Neural crest cell (in vitro differentiated cells): ENCODE measurements at places on chromosomes 11 and 22.

GRCh38 chr11:114142707-114143106 is 83.2 kb downstream of the ZBTB16 start:
- H3K36me3 ChIP-seq, result peaks cover 11% of the 10 kb centered on the region
- H3K27ac ChIP-seq, result no peak overlapping the region
- no peak for DNase-seq
- no peaks in the 10 kb centered on the region for H3K27me3 ChIP-seq

DNA sequence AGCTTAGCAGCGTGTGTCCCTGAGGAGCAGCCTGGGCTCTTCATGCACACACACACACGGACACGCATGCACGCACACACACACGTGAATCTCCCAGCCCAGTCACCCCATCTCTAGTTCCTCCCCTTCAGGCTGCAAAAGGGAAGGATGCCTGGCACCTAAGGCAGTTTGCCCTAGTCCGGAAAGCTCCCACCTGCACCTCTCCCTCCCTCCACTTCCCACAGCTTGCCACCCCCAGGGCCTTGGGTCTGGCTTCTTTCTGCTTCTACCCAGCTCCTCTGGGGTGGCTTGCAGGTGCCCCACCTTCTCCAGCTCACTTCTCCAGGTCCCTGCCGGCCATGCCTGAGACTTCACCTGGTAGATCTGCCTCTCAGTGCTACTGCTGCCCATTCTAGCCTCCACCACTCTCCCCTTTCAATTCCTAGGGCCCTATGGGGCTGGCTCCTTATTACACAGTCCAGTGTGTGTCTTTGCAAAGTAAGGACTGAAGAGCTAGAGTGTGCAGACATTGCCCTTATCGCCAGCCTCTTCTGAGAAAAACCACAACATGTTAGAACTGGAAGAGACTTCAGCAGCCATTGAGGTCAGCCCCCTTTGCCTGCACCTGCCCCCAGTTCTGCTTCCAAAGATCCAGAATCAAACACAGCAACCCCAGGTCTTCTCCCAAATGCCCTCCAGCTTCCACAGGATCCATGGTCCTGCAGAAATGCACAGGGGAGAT is 33.5 kb upstream of the CHST1 start:
- no peak overlapping the region for H3K4me3 ChIP-seq
- peaks cover 16% of the 10 kb centered on the region for H3K27me3 ChIP-seq
- DNase-seq, result no peak
- no peaks in the 10 kb centered on the region for H3K36me3 ChIP-seq
- H3K4me1 ChIP-seq, result no peaks in the 10 kb centered on the region

DNA sequence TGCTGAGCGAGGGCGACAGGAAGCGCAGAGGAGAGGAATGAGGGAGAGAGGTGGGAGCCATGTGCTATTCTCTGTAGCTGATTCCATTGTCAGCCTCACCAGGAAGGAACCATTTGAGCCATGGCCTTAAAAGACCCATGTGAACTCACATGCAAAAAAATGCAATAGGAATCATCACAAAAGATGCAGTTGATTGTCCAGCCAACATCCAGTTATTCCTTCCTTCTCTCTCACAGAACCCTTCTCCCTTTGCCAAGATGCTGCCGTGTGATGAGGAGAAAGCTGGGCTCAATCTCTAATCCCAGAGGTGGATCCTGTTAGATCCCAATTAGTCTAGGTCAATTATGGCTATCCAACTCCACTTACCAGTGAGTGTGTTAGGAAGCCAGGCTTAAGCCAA is 58.2 kb upstream of the RRAS2 start:
- peaks cover 30% of the 10 kb centered on the region for H3K4me1 ChIP-seq
- H3K36me3 ChIP-seq, result no peaks in the 10 kb centered on the region
- H3K27ac ChIP-seq, result peak overlapping the region; percentile 79
- no peak overlapping the region for H3K4me3 ChIP-seq

- no peak overlapping the region for H3K4me3 ChIP-seq
- H3K36me3 ChIP-seq, result peaks cover 4% of the 10 kb centered on the region
- H3K27me3 ChIP-seq, result no peaks in the 10 kb centered on the region
These were observed 65.2 kb downstream of the DGCR2 start for GRCh38 chr22:19056951-19057401.

- H3K27me3 ChIP-seq, result no peaks in the 10 kb centered on the region
- H3K27ac ChIP-seq, result no peak overlapping the region
- H3K36me3 ChIP-seq, result peaks cover 3% of the 10 kb centered on the region
- H3K4me3 ChIP-seq, result no peak overlapping the region
- peaks cover 45% of the 10 kb centered on the region for H3K4me1 ChIP-seq
- no peak for DNase-seq
These were observed 11.3 kb downstream of the FAR1 start for GRCh38 chr11:13679768-13680167.

DNA sequence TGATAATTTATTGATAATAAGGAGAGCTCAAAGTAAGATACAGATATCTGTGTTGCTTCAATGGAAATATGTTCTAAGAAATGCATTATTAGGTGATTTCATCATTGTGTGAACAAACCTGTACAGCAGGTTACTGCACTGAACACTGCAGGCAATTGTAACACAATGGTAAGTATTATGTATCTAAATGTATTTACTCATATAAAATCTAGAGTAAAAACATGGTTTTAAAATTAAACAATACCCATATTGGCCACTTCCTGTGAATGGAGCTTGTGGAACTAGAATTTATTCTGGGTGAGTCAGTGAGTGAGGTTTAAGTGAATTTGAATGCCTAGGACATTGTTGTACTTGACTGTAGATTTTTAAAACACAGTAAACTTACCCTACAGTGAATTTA is 722.9 kb upstream of the RAG2 start:
- no peak for DNase-seq
- no peaks in the 10 kb centered on the region for H3K36me3 ChIP-seq
- H3K4me3 ChIP-seq, result no peak overlapping the region
- H3K4me1 ChIP-seq, result no peaks in the 10 kb centered on the region

GRCh38 chr22:19892925-19893324 is 38.3 kb upstream of the GNB1L start:
- H3K4me1 ChIP-seq, result peaks cover 20% of the 10 kb centered on the region
- H3K4me3 ChIP-seq, result peak overlapping the region; percentile 51
- no peak overlapping the region for H3K27ac ChIP-seq
- H3K27me3 ChIP-seq, result no peaks in the 10 kb centered on the region
- no peak for DNase-seq
- no peaks in the 10 kb centered on the region for H3K36me3 ChIP-seq

GRCh38 chr11:130426223-130426836 is 2.1 kb downstream of the ADAMTS8 start:
- H3K4me1 ChIP-seq, result peaks cover 14% of the 10 kb centered on the region
- no peaks in the 10 kb centered on the region for H3K36me3 ChIP-seq
- peaks cover 79% of the 10 kb centered on the region for H3K27me3 ChIP-seq
- no peak for DNase-seq

GRCh38 chr11:116788534-116788933 is 711 bp upstream of the ZPR1 start:
- no peak for DNase-seq
- H3K36me3 ChIP-seq, result peaks cover 6% of the 10 kb centered on the region
- peaks cover 31% of the 10 kb centered on the region for H3K4me1 ChIP-seq

DNA sequence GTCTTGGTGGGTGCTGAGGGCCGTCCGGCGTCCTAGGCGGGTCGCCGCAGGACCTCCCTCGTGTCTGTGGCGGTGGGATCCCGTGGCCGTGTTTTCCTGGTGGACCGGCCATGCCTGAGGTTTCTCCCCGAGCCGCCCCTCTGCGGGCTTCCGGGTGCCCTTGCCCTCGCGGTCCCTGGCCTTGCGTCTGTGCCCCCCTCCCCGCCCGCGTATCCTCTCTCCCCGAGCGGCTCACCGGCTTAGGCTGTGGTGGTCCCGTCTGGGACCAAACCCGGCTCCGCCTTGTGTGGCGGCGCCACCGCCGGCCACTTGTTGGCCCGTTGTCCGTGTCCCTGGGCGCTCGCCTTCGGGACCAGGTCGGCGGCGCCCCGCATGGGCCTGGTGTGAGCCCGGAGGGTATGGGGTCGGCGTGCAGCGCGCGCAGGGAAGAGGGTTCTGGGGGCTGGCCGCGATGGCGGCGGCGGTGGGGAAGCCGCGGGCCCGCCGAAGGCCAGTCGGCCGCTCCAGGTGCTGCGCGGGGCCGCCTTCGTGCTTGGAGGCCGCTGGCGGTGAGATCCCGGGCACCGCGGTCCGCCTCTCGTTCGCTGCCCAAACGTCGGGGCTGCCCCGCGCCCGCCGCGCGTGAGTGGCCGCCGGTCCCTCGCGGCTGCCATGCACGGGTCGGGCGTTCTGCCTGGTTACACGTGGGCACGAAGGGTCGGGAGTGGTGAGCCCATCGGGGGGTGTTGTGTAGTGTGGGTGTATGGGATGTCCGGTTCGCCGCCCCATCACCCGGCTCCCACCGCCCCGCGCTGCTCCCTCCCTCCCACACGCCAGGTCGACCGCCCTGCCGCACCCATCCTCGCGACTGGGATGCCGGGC is 3899.1 kb upstream of the OR11H1 start:
- H3K4me3 ChIP-seq, result no peak overlapping the region
- peaks cover 28% of the 10 kb centered on the region for H3K36me3 ChIP-seq
- H3K27ac ChIP-seq, result no peak overlapping the region
- no peaks in the 10 kb centered on the region for H3K27me3 ChIP-seq
- H3K4me1 ChIP-seq, result no peaks in the 10 kb centered on the region

DNA sequence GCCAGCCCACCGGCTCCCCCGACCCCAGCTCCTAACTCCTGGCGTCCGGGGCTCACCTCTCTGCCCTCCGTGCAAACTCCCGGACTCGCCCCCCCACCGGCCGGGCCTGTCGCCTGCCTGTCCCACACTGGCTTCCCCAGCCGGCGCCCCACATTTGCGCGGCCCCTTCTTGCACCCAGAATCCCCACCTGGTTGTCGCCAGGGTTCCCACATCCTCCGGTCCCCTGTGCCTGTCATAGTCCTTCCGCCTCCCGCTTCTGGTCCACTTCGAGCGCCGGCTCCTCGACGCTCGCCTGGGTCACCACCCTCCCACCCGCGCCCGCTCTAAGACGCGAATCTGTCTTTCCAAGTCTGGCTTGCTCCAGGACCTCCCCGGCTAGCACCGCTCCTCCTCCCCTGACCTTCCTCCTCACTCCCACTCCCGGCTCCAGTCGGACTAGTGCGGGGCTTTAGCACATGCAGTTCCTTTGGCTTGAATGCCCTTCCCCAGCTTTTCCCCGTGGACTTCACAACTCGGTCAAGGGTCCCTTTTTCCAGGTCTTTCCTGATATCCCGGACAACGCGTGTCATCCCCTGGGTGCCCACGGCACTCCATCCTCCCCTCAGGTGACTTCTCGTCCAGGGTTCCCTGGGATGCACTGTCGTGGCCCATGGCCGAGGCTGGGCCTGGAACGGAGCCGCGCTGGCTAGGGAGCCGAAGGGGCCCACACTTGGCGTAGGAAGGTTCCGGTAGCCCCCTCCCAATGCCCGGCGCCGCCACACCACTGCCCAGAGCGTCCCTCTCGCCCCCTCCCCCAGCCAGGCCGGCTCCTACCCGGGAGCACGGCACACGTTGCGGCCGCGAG is 635 bp downstream of the SCARF2 start:
- H3K4me3 ChIP-seq, result peak overlapping the region; percentile 95
- H3K36me3 ChIP-seq, result no peaks in the 10 kb centered on the region
- H3K27ac ChIP-seq, result peak overlapping the region; percentile 78
- DNase-seq, result no peak
- peaks cover 51% of the 10 kb centered on the region for H3K27me3 ChIP-seq
- H3K4me1 ChIP-seq, result peaks cover 36% of the 10 kb centered on the region

DNA sequence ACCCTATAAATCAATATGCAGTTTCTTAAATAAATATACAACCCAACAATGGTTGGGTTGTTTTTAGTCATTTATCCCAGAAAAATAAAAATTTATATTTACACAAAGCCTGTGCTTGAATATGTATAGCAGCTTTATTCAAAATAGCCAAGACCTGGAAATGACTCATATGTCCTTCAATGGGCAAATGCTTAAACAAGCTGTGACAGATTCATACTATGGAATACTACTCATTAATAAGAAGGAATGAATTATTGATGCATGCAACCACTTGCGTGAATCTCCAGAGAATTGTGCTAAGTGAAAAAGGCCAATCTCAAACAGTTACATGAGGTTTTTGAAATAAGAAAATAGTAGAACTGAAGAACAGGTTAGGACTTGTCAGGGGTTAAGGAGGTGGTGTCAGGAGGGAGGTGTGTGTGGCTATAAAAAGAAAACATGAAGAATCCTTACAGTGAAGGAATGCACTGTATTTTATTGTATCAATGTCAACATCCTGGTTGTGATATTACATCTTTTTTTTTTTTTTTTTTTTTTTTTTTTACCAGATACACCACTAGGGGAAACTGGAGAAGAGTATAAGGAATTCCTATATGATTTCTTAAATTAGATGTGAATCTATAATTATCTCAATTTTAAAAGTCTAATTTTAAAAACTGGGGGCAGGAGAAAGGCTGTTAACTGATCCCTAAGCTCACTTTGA is 82.4 kb upstream of the CD44 start:
- H3K4me1 ChIP-seq, result no peaks in the 10 kb centered on the region
- H3K27me3 ChIP-seq, result no peaks in the 10 kb centered on the region

GRCh38 chr22:37343863-37344734 is 61.8 kb downstream of the CYTH4 start:
- no peak for DNase-seq
- no peaks in the 10 kb centered on the region for H3K36me3 ChIP-seq
- H3K27me3 ChIP-seq, result peaks cover 32% of the 10 kb centered on the region
- H3K27ac ChIP-seq, result no peak overlapping the region
- H3K4me3 ChIP-seq, result no peak overlapping the region

DNA sequence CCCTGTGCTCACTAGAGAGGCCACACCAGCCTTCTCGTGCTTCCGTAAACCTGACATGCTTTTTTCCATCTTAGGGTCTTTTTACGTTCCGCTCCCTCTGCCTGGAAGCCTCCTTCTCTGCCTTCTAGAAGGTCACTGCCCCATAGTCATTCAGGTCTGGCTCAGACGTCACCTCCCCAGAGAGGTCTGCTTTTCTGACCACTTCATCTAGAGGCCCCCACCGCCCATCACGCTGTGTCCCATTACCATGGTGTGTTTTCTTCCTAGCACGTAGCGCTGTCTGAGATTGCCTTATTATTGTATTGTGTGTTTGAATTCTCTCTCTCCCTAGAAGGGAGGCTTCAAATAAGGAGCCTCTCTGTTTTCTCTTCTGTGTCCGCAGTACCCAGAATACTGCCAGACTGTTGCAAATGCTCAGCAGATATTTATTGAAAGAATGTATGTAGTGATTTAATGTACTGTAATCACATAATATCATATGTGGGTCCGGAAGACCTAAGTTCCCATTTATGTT is 10.0 kb downstream of the TAB1 start:
- H3K4me1 ChIP-seq, result peaks cover 32% of the 10 kb centered on the region
- DNase-seq, result no peak
- H3K27ac ChIP-seq, result no peak overlapping the region
- H3K36me3 ChIP-seq, result peaks cover 2% of the 10 kb centered on the region
- no peak overlapping the region for H3K4me3 ChIP-seq

- peaks cover 7% of the 10 kb centered on the region for H3K4me1 ChIP-seq
- no peaks in the 10 kb centered on the region for H3K36me3 ChIP-seq
- H3K4me3 ChIP-seq, result peak overlapping the region; percentile 31
- H3K27ac ChIP-seq, result no peak overlapping the region
- peak; percentile 54 for DNase-seq
These were observed 6.1 kb upstream of the STIM1 start for GRCh38 chr11:3849297-3849874.

GRCh38 chr11:14902650-14903350 is 10.8 kb upstream of the CYP2R1 start:
- H3K4me1 ChIP-seq, result no peaks in the 10 kb centered on the region
- no peak for DNase-seq
- H3K36me3 ChIP-seq, result no peaks in the 10 kb centered on the region
- no peak overlapping the region for H3K27ac ChIP-seq
- H3K27me3 ChIP-seq, result no peaks in the 10 kb centered on the region

GRCh38 chr11:121415856-121416255 is 36.3 kb upstream of the SORL1 start:
- H3K4me3 ChIP-seq, result no peak overlapping the region
- no peak for DNase-seq
- peaks cover 5% of the 10 kb centered on the region for H3K4me1 ChIP-seq
- H3K27me3 ChIP-seq, result no peaks in the 10 kb centered on the region
- no peak overlapping the region for H3K27ac ChIP-seq

- no peak overlapping the region for H3K4me3 ChIP-seq
- no peaks in the 10 kb centered on the region for H3K4me1 ChIP-seq
- DNase-seq, result no peak
These were observed 13.2 kb downstream of the GGT5 start for GRCh38 chr22:24231706-24232105.
